ENCODE measurements at places on chromosomes 1 and 21.

DNA sequence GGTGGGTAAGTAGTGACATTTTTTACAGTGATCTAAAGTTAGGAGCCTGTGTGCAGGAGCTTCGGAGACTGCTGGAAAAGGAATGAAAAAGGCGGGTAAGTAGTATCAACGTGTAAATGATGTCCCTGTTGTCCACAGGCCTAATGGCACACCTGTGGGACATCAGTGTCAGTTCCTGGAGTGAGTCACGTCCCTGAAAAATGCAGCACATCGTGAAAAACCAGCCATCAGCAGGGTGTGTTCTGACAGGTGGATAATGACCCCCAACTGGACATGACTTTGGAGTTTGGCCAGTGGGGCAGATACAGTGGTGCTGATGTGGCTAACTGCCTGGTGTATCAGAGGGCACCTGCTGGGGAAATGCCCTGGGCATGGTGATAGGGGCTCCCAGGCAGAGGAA is 12.0 kb upstream of the PRDM15 start:
- DNase-seq = no peak

DNA sequence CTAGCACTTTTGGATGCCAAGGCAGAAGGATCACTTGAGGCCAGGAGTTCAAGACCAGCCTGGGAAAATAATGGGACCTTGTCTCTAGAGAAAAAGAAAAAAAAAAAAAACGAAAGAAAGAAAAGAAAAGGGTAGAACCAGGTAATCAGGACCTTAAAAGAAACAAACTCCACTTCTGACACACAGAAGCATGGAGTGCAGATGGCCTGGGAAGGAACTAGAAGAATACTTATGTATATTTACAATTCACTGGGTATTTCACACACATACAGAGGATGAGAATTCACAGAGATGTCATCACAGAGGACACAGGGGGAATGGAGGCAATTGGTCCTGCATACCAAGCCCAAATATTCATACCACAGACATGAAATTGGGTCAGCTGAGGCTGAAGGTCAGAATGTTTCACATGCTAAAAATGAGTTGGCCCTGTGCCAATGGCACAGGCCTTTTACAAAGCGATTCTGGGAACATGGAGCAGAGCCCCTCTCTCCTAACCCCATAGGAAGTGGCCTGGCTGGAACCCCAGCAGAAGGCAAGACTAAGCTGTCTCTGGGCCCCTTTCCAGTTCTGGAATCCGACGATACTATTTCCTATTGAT is 4.4 kb downstream of the B4GALT3 start:
- peak; percentile 93 for DNase-seq

DNA sequence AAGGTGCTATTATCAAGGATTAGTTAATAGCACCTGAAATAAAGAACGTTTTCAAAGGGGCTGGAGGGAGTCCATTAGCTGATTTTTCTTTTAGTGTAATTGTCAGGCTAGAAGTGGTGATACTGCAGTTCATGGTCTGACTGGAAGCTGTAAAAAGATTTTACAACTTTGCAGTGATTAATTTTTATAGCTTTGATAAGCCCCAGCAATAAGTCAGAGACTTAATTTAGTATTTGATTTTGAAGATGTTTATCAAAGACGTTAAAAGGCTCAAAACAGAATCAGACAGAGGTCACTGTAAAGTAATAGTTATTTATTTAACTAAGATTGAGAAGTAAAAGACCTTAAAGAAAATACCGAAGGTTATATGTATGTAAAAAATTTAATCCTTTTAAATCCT is 165.5 kb upstream of the FMN2 start:
- DNase-seq = no peak

- no peak for DNase-seq
These were observed at the start of gene SLC30A10 for GRCh38 chr1:219927956-219928790. Gene SLC30A10 (minus strand): TSS chr1:219928557. CDS start chr1:219928440, 117 bp downstream.

DNA sequence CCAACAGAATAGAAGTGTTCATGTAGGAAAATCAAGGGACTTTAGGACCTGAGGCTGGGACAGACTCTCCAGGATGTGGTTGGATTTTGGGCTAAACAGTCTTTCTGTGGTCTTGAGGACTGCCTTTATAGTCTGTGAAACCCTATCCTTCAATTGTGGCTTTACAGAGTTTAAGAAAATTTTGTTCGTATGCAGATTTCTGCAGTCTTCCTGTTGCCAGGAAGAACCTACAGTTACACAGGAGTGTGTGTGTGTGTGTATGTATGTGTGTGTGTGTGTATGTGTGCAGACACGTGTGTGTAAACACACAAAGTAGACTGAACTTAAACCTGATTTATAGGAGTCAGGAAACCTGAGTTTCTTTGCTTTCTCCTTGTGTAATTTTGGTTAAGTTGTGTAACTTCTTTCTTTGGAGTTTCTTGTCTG is 22.8 kb downstream of the NEK7 start:
- peak; percentile 70 for DNase-seq

DNA sequence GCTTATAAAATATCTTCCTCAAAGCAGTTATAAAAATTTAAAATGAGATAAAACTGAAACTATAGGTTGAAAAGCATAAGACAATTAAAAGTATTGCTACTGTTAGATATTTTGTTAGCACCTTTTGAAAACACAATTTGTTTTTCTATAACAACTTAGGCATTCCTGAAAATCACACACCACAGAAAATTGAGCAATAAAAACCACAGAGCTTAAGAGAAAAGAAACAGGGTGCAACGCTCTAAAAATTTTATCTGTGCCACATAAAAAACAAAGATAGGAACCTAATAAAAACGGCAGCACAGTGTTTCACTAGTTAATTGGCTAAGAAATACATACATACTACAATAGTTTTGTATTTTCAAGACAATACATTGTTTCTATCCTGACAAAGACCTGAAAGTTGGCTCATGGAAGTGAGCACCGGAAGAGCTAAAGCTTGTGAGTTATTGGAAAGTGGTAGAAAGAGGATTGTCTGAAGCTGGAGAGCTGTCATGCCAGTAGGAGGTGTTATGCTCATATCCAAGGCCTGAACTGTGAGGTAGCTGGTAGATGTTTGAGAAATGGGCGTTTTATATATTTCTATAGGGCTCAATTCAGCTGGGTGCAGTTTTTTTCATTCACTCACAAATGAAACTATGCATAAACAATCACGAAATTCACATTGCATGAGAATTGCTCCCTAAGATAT is 45.8 kb downstream of the RGS7 start:
- no peak for DNase-seq

- peak; percentile 71 for DNase-seq
These were observed 10.8 kb downstream of the GPR3 start for GRCh38 chr1:27403065-27403726.

DNA sequence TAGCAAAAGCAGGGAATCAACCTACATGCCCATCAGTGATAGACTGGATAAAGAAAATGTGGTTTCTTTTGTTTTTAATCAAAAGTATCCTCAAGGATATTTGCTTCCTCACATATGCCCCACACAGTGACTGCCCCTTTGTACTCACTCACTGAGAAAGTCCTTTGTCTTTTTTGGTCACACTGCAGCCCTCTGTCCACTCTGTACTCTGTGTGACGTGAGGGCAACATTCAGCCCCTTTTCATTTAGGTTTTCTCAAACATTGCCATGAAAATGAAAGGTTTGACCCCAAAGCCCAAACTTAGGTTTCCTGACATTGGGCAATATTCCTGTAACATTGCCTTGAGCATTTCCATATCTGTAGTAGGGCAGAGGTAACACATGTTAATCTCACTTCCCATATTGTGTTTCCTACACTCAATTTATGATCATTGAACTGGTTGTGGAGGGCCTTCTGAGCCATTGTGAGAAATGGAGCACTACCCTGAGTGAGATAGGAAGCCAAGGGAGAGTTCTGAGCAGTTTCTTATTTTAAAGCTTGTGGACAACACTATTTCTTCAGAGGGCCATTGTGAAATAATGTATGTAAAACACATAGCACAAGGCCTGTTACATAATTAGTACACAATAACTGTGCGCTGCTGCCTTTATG is 501.9 kb upstream of the C1orf87 start:
- no peak for DNase-seq

DNA sequence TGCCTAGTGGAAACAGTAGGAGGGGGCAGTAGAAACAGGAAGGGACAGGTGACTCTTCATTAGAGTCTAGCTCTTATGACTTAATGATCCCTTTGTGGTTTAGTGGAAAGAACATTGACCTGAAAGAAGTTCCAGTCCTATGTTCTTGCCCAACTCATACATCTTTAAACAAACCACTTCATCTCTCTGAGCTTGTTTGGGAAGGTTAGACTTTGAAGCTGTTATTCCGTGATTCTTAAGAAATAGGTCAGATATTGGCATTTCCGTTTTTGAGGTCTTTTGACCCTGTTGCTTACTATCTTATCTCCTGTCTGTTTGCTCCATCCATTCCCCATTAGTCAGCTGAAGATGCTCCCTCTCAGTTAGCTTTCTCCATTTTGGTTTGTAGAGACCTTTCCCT is 38.5 kb downstream of the MTR start:
- no peak for DNase-seq

GRCh38 chr1:220876511-220877376 is 2.5 kb upstream of the HLX start:
- DNase-seq = no peak
